ENCODE measurements at places on chromosomes 12 and 14.

DNA sequence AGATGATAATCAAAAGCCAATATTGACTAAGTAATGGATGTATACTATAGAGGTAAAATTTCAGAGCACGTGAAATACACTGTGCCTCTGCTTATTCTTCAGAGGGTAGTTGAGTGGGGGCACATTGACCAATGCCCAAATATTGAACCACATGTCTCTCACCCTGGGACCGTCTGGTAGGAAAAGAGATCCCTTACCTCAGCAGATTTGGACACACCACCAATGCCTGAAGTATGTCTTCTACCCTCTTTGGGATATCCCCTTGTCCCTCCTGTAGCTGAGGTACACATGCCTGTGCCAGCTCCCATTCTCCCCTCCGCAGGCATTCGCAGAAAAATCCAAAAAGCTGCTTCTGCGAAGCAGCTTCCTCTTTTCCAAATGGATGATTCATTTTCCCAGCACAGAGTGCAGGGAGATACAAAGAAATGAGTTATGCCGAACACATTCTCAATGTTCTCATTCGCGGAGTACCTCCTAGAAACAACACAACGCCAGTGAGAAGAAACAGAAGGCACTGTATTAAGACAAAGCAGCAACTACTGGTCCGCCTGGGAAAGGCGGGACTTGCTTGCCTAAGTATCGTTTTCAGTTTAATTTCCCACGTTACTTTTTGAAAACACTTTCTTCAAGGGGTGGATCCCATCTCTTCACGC, 691 bp downstream of the ZFYVE26 start:
- DNase-seq, result peak; percentile 40

DNA sequence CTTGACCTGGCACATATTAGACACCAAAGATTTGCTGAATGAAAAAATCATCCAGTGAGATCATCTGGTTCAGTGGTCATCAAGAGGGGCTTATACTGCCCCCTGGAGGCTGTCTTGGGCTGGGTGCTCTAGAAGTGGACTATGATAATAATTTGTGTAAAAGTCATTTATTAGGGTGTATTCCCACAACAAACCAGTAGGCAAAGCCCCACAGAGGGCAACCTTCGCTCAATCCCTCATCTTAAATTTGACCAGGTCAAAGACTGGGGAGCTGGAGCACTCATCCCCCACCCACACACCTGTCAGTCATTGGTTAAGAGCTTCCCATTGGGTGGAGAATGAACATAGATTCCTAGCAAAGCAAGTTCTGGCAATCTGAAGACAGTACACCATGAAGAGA, 20.0 kb upstream of the FICD start:
- DNase-seq, result peak; percentile 28

- DNase-seq, result no peak
Observed at GRCh38 chr12:64567570-64567969, 42.7 kb upstream of the RASSF3 start.

DNA sequence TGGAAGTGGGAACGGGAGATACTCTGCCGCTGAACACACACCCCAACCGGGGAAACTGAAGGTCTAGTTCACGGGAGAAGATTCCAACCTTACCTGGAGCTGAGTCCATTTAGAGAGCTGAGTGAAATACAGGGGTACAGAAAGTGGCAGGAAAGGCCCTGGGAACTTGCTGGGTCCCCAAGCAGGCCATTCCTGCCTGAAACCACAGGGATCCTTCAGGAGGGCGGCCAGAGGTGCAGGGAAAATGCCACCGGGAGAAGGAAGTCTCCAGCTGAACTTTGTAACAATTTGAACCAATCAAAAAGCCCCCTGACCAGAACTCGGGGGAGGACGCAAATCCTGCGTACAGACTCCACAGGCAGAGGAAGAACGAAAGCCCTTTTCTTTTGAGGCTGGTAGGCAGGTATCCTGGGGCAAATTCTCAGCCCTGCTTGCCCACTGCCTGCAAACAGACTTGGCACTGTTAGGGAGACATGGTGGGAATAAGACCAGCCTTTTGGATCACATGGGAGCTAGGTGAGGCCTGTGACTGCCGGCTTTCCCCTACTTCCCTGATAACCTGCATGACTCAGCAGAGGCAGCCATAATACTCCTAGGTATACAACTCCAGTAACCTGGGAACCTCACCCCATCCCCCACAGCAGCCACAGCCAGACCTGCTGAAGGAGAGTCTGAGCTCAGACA, 170.9 kb downstream of the SEC23A start:
- DNase-seq, result no peak

DNA sequence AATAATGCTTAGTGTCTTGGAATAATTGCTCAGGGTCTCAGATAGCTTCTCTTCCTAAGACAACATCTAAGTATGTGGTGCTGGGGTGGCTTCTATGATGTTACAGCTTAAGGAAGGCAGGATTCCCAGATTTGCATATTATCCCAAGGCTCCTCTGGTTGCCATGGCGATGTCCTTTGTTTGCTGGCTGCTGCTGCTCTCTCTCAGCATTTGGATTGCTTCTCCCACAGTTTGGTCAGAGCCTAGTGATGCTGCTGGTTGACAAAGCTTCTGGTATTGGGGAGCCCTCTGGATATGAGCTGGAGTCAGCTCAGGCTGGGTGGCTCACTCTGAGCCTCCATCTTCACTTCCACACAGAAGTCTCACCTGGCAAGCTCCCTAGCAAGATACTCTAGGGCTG, 56.4 kb upstream of the FBXO33 start:
- DNase-seq, result peak; percentile 14

All from AG20443 (cell line).